AG10803 (cell line): ENCODE measurements at places on chromosomes 3 and 15.
A peak's percentile ranks its signal among the peaks of the same experiment; 100 is the strongest.

DNA sequence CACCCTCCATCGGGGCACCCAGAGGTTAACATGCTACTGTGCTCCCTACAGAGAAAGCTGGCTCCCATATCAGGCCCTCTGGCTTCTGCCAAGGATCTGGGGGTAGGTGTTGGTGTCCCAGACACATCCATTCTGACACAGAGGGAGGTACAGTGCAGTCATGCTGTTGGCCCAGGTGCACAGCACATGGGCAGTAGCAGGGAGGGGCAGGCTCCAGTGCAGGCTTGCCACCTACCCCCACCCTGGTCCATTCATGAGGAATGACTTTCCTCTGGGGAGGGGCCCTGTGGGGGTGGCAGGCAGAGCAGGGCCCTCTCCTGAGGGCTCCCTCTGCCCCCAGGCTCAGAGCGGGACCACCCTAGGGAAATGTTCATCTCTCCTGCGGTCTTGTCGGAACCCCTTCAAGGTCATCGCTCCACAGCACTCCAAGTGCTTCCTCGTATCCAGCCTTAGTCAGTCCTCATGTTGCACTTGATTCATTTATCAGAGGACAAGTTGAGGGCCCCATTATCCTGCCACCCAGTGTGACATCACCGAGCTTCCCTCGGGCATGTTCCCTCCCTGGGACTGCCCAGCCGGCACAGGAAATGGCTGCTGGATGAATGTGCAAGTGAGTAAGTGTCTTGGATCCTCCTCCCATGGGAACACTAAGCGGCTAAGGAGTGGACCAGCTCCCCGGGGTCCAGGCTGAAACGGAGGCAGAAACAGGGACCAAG lies 10.0 kb downstream of the DUSP7 start:
- peak; percentile 98 for DNase-seq

DNA sequence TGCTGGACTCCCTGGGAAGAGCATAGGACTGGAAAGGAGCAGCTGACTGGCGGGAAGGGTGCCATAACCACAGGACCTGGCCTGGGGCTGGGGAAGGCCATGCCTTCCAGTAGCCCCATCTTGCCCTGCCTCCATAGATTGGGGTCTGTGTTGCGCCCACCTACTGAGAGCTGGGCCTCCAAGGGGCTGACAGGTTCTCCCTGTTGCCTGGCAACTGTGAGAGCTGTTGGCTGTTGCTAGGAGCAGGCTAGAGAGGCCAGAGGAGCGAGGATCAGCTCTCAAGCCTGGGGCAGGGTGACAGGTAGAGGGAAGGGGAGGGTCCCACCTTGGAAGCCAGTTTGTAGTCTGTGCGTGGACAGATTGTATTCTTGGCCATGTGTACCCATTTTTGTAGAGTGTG lies 2.8 kb upstream of the GNAI2 start:
- DNase-seq, result no peak

- DNase-seq, result peak; percentile 31
These were observed 810 bp downstream of the PTPRG start for GRCh38 chr3:61562042-61562720.

- DNase-seq, result no peak
These were observed 15.1 kb upstream of the IQSEC1 start for GRCh38 chr3:13088028-13089006.

GRCh38 chr3:78026318-78026828 lies 986.5 kb downstream of the ROBO2 start:
- DNase-seq, result no peak

DNA sequence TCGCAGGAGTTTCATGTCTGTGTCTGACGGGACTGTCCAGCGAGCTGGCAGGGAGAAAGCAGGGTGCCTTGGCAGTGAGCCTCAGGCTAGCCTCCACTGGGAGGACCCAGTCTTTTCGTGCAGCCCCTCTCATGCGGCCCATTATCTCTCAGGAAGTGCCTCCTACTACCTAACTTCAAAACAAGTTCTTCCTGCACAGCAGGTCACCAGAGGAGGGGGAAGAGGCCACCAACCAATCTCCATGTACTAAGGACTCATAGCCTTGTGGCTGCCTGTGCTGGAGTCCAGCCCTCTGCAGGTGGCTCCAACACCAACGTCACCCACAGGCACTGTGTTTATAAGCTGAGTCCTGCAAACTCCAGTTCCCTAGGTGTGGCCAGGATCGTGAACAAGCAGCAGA lies 4.8 kb downstream of the VIPR1 start:
- DNase-seq, result no peak

- DNase-seq, result peak; percentile 87
These were observed 156.6 kb downstream of the NR1D2 start for GRCh38 chr3:24101676-24102168.
